ENCODE measurements at places on chromosomes 2 and 18.

GRCh38 chr18:55968550-55968949, 380.6 kb upstream of the TCF4 start:
- no peak for DNase-seq

DNA sequence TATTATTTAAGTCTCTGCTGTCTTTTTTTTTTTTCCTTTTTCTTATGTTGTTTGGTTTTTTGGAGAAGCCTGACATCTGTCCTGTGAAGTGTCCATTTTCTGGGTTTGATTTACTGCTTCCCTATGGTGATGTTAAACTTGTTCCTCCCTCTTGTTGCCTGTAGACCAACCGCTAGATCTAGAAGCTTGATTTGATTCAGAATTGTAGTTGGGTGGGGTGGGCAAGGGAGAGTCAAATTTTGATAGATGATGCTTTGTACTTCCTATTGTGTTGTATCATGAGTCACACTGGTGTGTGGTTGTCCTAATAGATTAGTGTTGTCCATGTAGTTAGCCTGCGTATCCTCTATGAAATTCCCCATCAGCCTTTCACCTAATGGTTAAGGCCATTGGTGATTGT, 35.4 kb downstream of the CAB39 start:
- no peak for DNase-seq

GRCh38 chr2:70995426-70995729, 705 bp upstream of the TEX261 start:
- DNase-seq = peak; percentile 23

GRCh38 chr2:22458440-22458839, 926.5 kb upstream of the KLHL29 start:
- DNase-seq = no peak

GRCh38 chr18:47901624-47902362, 28.7 kb downstream of the SMAD2 start:
- DNase-seq = no peak

Data from astrocyte of the spinal cord (primary cell).